ENCODE measurements at places on chromosomes 1 and 21.

DNA sequence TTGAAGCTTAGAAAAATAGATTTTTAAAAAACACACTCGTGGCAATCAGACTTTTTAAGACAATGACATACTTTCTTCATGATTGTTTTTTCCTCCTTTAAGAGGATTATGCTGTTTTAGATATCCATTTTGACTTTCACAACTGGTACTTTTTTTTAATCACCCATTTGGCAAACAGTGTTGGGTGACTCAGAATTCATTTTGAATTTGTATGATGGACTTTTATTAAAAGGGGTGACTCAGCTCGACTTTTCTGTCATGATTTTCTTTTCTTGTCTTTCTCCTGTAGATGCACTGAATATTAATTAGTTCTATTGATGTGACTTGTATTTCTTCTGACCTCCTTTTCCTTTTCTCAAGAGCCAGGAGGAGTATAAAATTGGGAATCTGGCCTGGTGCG is 44.7 kb downstream of the FMN2 start:
- no peak for DNase-seq

GRCh38 chr21:39377444-39378050 is 28.7 kb upstream of the HMGN1 start:
- no peak for DNase-seq

GRCh38 chr21:21096956-21097355 is 98.7 kb downstream of the NCAM2 start:
- DNase-seq, result no peak

DNA sequence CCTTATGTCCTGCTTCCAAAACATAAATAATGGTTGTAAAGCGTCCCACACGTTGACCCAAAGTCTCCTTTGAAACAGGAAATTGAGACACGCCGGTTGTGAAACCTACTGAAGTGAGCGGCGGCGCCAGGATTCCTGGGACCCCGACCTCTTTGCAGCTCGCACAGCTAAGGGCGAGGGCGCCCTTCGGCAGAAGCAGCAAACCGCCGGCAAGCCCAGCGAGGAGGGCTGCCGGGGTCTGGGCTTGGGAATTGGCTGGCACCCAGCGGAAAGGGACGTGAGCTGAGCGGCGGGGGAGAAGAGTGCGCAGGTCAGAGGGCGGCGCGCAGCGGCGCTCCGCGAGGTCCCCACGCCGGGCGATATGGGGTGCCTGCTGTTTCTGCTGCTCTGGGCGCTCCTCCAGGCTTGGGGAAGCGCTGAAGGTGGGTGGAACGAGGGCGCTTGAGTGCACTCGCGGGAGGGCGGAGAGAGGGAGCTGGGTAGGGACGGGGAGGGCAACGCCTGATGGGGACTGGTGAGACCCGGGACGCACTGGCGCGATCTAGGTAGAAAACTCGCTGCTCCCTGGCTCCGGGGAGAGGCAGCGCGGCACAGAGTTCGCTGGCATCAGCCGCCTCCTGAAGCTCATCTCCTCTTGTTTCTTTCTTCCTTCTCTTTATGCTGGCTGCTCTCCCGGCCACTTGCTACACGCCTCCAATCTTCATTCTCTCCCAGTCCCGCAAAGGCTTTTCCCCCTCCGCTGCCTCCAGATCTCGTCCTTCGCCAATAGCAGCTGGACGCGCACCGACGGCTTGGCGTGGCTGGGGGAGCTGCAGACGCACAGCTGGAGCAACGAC is at the start of gene CD1D:
Gene CD1D, plus strand, starts transcription at position 155 of the 836 bp plus-strand sequence. Its CDS starts 207 bp downstream, at position 362.
- DNase-seq, result no peak

- DNase-seq, result no peak
These were observed 65.5 kb downstream of the MT1HL1 start for GRCh38 chr1:236938760-236939159.

DNA sequence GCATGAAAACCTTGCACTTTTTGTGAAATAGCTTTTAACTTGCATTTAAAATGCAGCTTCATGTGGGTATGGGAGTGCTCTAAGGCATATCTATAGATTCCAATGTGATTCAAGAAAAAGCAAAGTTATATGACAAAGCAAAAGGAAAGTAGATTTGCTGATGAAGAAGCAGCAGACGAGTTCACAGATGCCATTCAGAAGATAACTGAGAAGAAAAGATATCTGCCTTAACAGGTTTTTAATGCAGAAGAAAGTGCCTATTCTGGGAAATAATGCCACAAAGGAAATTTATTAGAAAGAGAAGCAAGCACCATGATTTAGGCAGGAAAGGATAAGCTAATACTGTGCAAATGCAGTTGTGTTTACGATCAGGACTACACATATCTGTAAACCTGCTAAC is 68.1 kb downstream of the PHTF1 start:
- DNase-seq, result no peak

GRCh38 chr1:112172294-112172882 is 182.9 kb upstream of the KCND3 start:
- no peak for DNase-seq

GRCh38 chr1:247210062-247210375 is 38.2 kb upstream of the ZNF124 start:
- DNase-seq, result no peak

DNA sequence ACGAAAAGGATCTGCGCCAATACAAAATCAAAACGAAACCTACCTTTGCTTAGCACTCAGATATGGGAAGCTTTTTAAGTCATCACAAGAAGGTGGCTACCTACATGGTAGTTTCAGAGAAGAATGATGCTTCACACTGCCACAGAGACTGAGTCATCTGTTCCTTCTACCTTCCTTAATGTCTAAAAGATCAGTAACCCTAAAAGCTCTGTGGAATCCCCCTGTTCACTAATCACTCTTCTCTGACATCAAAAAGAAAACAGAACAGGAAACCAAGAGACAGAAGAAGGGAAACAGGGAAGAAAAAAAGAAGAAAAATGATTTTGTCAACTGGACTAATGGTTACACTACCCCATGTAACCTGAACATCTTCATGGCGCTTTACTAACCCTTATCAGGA is 177.2 kb downstream of the SMYD3 start:
- DNase-seq, result no peak

DNA sequence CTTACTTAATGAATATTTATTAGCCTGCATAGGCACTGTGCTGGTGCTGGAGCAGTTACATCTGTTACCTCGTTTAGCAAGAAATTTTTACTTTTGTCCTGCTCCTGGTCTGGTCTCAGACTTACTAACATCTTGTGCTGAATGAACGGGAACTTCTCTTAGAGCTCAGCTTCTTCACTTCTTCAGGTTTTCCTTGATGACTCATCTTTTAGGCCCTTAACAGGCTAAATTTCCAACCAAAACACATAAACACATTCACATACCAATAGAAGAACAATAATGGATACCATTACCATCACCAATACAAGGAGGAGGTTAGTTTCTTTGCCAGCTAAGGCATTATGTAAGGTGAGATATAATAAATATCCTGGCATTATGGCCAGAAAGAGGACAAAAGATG is 68.9 kb downstream of the IFI44 start:
- DNase-seq, result no peak

DNA sequence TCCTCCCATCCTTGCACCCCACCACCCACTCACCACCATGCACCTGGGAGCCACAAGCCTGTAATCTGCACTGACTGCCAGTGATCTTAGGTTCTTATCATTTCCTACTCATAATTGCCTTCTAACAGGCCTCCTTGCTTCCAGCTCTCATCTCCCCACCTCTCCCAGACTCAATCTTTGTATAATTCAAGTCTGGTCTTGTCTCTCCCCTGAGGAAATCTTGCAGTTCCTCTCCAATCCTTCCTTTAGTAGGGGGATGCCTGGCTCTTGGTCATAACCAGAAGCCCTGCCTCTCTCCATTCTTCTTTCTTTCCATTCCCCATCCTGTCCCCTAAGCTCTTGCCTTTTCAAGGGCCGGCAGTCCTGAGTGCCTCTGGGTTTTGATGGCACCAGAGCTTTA is 27.8 kb downstream of the PIGM start:
- DNase-seq, result no peak

All from CD4-positive, alpha-beta T cell treated with Interleukin-6 at 100 ng/mL for 8 hours (primary cell).